ENCODE measurements at places on chromosomes 2 and 18. TPM values are rescaled to one million over a fixed set of nuclear protein-coding genes. Genes with fewer than 3 reads are reported as not detected.

The GPR35 gene
- total RNA-seq = 2.1 TPM

GRCh38 chr2:104845552-104845931 is 8.4 kb upstream of the POU3F3 start:
- no peak for DNase-seq

The PPIL3 gene
- 23.2 TPM for total RNA-seq

DNA sequence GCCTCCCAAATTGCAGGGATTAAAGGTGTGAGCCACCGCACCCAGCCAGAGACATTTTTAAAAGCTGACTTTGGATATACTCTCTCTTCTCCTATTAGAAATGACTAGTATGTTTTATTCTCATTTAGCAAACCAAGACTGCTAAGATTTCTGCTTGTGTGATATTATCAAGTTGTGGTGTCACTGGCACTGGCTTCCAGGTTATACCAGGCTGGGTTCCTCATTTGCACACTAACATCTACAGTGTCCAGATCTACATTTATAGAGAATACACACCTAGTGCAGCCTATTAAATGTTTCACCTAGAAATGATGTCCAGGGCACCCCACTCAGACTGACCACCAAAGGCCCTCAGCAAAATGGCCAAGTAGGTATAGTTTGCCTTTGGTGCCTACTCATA is 265.3 kb upstream of the STON1 start:
- DNase-seq = no peak

The CNGA3 gene
- total RNA-seq = not detected

DNA sequence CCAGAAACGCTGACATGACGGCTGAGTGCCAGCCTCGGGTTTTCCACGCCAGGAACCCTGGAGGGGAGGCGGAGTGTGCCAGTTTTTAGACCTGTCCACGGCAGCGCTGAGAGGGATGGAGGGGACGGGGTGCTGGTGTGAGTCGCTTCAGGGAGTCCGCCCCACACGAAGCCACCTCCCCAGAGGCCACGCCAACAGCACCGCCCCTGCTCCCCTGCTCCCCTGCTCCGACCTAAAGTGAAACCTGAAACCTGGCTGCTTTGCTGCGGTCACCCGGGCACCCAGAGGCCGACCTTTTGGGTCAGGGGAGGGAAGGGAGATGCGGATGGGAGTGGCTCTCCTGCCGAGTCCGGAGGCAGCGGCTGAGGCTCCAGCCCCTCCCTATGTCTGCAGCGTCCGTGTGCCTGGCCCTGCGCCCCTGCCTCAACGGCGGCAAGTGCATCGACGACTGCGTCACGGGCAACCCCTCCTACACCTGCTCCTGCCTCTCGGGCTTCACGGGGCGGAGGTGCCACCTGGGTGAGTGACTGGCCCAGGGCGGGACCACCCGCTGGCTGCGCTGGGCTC is 38.1 kb downstream of the SNED1 start:
- no peak for DNase-seq

The PROM2 gene
- 0.35 TPM for total RNA-seq

The RNF103 gene
- total RNA-seq = 53.9 TPM

- DNase-seq = no peak
Observed at GRCh38 chr18:3151399-3152264, 68.1 kb downstream of the MYOM1 start.

- DNase-seq = no peak
Observed at GRCh38 chr2:128036748-128037607, 9.1 kb upstream of the SAP130 start.

DNA sequence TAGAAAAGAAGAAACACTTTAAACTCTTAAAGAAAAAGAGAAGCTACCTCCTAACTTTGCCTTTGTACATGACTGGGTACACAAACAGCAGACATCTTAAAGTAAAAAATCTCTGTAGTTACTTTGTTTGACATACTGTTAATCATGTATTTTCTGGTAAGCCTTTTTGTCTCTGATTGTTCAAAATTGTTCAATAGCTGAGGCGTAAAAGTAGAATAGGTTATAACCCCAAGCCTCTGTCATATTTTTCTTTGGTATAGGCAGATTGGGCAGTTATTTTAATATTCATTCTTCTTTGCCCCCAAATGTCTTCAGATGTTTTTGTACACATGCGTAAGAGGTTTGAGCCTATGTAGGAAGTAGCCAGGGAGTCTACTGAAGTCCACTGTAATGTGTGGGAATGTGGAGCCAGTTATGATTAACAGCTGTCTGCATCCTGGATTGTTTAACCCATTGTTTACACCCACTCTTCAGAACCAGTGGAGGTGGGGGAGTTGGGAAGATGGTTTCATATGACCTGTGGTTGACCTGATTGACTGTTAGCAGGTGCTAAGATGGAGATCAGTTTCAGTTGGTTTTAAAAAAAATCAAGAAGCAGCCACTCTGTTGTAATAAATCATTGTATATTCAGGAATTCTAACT is 150.5 kb downstream of the TANC1 start:
- no peak for DNase-seq

The MTCL1 gene
- 6.7 TPM for total RNA-seq

GRCh38 chr18:22643731-22644130 is 226.0 kb upstream of the CTAGE1 start:
- DNase-seq = no peak

DNA sequence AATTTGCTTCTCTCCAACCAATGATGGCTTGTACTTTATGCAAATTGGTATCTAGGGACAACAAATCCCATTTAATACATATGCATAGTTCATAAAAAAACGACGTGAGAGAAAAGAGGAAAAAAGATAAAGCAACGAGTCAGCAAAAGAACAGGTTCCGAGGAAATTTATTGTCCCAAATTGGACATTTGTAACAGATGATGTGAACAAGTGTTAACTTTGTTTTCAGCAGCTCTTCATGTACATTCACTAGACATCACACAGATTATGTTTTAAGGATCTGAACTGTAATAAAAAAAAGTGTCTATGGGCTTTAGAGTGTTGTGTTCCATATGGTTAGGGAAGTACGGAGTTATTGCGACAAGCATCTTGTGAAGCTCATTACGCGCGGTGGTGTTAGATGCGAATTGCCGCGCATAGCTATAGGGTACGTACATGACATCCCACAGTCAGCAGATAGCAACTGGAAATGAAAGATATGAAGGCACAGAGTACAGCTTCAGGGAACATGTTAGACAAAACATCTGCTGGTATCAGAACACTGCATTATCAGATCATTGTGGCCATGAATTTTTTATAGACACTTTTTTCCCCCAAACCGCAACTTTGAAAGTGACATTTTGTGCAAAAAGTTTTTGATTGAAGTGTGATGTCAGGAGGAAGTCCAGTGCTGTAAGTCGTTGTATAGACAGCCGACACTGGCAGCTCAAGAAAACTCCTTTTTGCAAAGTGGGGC is 1073.1 kb upstream of the FANCL start:
- DNase-seq = no peak

GRCh38 chr2:1047485-1047884 is 96.8 kb downstream of the SNTG2 start:
- no peak for DNase-seq

GRCh38 chr2:236538242-236538641 is 31.4 kb upstream of the ACKR3 start:
- DNase-seq = no peak

GRCh38 chr2:236545248-236545658 is 24.4 kb upstream of the ACKR3 start:
- no peak for DNase-seq

The NGEF gene
- total RNA-seq = not detected

DNA sequence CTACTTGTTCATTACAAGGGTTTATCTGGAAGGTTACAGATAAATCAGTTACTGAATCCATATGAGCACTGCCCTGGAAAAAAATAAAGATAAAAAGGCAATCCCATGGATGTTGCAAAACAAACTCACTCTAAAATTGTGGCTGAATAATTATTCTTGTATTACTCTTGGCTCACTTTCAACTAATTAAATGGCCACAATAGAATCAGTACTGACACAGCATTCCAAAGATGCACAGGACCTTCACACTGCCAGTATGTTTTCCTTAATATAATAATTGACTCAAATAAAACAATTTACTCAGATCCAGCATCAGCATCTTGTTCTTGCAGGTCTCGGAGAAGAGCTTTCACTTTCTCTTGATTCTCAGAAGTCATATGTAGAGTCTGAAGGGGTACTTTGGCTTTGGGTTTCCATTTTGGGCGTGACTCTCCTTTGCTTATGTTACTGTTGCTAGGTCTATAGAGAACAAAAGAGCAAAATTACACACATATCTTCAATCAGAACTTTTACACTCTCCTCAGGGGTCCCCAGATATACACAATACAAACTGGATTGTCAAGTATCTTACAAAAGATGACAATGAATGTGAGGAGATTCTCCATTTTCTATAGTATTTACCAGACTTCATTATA is 12.6 kb downstream of the DHX57 start:
- DNase-seq = no peak

DNA sequence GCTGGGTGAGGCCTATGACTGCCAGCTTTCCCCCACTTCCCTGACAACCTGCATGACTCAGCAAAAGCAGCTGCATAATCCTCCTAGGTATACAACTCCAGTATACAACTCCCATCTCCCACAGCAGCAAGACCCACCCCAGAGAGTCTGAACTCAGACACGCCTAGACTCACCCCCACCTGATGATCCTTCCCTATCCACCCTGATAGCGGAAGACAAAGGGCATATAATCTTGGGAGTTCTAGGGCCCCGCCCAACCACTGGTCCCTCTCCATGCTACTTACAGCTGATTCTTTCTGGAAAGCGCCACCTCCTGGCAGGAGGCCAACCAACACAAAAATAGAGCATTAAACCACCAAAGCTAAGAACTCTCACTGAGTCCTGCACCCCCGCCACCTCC is 296.5 kb downstream of the DCC start:
- no peak for DNase-seq

DNA sequence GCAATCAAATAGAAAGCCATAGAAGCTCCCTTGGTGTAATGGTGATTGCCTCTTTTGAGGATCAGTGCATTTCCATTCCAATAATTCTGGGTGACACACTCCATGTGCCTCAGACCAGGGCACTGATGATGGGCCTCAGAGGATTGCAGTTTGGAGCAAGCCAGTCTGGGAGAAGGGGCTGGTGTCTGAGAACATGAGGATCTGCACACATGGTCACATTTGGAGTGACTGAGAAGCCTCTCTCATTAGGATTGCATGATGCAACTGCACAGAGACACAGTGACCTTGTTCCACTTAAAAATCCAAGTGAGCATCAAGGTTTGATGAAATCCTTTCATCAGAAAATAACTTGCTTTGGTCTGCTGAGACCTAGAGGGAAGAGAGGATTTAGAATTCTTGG is 216.4 kb downstream of the ANKRD30B start:
- no peak for DNase-seq

DNA sequence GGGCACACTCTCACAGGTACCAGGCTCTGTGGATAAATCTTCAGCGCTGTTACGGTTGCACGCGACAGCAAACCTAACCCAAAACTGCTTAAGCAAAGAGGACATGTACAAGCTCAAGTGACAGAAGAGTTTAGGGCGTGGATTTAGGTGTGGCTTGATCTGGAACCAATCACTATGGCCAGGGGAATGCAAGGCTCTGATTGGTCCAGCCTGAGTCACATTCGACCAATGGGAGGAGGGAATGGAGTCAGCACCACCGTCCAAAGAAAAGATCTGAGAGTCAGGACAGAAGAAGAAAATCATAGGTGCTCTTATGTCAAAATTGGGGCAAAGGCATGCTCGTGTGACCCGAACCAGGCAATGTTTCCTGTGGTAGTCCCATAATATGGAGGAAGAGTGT is 139.0 kb downstream of the TRIM43 start:
- no peak for DNase-seq

DNA sequence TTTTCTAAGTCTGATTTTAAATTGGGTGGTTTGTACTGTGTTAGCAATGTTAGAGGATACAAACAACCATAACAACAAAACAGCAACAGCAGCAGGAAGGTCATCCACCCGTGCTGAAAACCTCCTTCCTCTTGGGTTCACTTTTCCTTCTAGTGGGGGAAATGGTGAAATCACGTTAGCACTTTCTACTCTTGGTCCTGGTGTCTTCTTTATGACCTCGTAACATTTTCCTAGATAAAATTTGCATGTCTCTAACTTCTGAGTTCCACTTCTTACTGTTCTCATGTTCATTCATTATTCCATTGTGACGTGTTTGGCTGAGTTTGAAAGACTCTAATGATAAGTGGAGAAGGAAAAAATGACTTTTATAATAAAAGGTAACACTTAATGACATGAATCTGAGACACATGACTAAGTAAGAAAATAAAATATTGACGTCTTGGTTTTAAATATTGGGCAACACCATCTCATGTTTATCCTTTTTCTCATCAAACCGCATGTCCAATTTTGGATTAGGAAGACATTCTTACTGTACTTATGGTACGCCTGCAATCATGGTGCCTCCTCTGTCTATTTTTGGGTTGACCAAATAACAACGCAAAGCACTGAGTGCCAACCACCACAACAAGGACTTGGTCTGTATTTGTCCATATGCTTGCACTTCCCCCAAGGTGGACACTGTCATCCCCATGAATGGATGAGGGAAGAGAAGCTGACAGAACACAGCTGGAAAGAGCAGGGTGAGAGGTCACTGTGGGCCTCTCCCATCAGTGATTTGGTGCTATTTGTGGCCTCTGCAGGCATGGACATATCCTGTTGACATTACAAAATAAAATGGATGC is 25.7 kb upstream of the IL1R1 start:
- DNase-seq = no peak

DNA sequence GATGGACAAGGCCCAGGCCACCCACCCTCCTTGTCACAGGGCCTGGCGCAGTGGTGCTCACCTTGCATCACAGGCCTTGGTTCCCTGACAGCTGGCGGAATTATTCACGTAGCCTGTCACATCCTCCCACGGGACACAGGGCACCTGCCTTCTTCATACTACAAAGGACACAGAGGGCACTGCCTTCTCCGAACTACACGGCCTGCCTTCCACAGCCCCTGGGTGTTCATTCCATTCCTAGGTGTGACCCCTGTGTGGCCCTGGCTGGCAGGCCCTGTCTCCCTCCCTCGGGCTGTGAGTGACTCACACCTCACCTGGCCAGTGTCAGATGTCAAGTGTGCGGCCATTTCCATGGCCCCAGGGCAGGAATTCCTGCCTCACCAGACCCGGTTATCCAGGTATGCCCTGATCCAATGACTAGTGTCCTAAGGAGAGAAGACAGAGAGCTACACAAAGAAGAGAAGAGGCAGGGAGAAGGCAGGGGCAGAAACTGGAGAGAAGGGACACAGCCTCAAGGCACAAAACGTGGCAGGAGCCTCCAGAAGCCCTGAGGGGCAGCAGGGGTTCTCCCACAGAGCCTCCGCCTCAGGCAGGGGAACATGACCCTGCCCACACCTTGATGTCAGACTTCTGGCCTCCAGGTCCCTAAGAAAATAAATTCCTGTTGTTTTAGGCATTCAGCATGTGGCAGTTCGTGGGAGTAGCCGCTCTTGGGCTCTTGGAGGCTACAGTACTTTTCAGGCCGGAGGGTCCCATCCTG is 43.4 kb downstream of the MBP start:
- peak; percentile 30 for DNase-seq

The KLHL14 gene
- total RNA-seq = 0.07 TPM

All from left ventricle myocardium superior (tissue), 1 donor.